ENCODE measurements at places on chromosomes 2 and 18.

DNA sequence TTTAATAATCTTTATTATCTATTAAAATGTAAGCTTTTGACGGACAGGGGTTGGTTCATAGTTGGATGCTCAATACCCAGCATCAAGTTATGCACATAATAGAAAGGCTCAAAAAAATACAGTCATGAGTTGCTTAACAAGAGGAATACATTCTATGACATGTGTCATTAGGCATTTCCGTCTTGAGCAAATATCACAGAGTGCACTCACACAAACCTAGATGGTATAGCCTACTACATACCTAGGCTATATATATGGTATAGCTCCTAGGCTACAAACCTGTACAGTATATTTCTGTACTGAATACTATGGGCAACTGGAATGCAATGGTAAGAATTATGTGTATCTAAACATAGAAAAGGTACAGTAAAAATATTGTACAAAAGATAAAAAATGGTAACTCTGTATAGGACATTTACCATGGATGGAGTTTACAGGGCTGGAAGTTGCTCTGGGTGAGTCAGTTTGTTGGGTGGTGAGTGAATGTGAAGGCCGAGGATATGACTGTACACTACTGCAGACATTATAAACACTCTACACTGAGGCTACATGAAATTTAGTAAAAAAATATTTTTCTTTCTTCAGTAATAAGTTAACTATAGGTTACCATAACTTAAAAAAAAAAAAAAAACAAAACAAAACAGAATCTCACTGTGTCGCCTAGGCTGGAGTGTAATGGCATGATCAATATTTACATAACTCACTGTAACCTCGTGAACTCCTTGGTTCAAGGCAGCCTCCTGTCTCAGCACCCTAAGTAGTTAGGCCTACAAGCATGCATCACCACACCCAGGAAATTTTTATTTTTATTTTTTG lies 201.2 kb downstream of the NBAS start:
- no peak for DNase-seq

GRCh38 chr18:44679056-44679913 lies 1.4 kb upstream of the SETBP1 start:
- DNase-seq = peak; percentile 86

GRCh38 chr2:144642131-144642530 lies 122.2 kb upstream of the ZEB2 start:
- DNase-seq = no peak

GRCh38 chr2:21072477-21073242 lies 28.8 kb upstream of the APOB start:
- DNase-seq = no peak

DNA sequence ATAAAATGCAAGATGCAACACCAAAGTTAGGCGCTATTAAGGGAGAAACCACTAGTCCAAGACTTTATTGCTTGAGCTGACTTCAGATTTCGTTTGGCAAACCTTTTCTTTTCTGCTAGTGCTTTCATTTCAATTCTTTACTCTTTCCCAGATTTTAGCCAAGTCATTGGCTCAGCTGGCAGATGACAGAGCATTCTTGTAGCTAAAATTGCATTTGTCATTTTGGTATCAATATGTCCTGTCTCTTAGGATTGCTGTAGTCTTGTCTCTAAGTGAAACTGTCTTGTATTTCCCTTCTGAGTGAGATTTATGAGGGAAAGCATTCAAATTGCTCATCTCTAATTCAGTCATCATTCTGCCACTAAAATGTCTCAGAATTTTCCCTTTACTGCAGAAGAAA lies 335.1 kb downstream of the METTL4 start:
- no peak for DNase-seq

- no peak for DNase-seq
These were observed 6.0 kb upstream of the ARL4C start for GRCh38 chr2:234502919-234503285.

DNA sequence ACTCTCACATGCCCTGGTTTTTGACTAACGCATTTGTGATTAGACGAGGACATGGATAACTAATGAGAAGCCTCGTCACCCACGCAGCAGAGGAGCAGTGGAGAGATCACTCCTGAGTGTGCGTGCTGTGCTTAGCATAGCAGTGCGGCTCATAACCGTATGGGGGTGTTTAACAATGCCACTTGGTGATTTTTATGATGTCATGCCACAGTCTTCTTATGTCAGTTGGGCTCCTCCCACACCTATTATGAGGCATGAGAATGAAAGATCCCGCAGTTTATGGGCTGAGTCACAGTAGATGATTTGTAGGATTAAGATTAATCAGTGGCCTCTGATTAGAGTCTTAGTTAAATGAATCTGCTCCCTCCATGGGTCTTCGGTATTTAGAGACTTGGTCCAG lies 2.5 kb upstream of the SMIM21 start:
- no peak for DNase-seq

DNA sequence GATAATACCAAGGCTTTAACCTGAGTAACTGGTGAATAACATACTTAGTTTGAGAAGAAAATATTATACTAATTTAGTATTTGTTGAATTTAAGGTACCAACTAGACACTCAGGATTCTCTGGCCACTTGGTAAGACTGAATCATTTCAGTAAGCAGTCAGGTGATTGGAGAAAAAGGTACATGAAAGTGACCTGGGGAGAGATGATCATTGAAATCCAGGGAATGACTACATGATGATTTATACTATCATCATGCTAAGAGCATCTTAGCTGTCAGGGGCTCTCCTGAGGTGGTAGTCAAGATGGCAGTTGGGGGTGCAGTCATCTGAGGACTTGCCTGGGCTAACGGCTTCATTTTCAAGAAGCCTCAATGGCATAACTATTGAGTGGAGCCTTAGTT lies 571.2 kb upstream of the ACVR2A start:
- DNase-seq = no peak

DNA sequence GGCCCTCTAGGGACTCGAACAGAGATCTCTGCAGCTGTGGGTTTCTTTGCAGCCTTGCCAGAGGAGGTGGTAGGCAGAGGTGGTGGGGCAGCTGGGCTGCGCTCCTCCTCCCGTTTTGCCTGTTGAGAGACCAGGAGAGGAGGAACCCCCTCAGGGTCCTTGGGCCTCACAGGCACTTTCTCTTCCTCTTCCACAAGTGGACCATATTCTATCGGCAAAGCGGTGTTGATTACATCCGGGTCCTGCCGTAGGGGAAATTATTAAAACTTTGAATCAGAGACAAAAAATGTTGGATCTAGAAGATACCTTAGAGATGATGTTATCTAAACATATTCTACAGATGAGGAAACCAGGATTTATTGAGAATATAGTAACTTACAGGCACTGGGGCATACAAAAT lies 78.5 kb downstream of the CLIP4 start:
- DNase-seq = no peak

DNA sequence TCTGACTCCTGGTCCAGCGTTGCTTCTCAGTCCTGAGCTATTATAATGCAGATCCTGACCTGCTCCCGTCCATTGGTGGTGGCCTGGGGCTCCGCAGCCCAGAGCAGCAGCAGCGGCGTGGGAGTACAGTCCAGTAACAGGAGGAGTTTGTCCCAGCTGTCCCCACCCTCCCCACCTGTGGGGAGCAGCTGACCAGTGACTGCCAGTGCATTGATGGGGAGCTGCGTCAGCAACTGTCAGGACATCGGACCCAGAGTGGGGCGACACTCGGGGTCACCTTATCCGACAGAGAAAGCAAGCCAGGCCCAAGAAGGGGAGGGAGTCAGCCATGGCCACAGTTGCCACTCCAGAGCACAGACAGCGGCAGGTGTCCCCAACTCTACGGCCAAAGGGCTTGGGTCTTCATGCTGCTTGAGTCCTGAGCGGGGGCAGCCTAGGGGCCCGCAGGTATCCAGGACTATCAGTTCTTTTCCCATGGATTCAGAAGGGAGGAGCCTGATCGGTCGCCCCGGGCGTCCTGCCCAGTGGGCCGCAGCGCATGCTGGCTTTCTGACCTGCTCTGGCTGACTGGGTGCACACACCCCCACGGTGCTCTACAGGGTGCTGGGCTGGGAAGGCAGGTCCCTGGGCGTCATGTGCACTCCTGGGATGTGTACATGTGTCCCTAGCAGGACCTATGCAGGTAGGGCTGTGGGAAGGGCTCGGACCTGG lies 29.7 kb downstream of the DNMT3A start:
- no peak for DNase-seq

- DNase-seq = no peak
These were observed 17.0 kb downstream of the MBOAT2 start for GRCh38 chr2:8986327-8986976.

DNA sequence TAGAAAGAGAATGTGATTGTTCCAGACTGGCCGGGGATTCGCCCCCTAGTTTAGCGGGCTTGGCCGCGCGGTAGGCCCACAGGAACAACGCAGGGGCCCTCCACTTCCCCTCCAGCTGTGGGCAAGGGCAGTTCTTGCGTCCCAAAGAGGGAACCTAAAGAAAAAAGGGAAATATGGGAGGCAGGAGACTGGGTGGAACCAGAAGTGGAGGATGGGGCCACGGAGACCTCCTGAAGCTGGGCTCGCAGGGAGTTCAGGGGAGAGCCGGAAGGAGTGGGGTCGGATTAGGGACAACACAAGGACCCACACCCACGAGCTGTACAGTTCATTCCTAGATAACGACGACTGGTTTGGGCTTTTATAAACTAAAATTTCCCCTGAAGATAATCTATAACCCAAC lies 18.2 kb downstream of the GNLY start:
- no peak for DNase-seq

- DNase-seq = peak; percentile 34
These were observed 38.4 kb upstream of the MRPL19 start for GRCh38 chr2:75607988-75608683.

DNA sequence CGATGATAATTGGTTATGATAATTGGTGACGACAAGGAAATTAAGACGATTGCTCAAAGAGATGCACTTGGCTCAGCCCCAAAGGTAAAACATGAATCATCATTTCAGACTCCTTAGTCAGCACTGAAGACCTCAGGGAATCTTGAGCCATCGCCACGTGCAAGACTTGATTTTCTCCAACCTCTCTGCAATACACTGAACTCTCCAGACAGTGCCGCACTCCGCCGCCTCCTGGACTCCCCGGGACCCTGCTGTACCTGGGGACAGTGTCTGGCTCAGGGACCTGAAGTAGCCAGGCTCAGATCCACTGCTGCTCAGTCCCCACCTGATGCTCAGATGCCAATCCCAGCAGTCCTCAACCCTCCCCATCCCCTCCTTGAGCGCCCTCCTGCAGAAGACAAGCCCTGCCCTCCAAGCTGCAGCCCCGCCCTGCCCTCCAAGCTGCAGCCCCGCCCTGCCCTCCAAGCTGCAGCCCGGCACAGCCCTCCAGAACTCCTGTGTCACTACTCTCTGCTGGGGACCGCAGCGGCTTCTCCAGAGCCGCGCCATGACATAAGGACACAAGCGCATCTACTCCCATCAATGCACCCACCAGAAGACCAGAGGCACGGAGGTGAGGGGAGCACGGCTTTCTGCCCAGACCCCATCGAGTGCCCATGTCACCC lies 1.1 kb downstream of the TMEM18 start:
- no peak for DNase-seq

DNA sequence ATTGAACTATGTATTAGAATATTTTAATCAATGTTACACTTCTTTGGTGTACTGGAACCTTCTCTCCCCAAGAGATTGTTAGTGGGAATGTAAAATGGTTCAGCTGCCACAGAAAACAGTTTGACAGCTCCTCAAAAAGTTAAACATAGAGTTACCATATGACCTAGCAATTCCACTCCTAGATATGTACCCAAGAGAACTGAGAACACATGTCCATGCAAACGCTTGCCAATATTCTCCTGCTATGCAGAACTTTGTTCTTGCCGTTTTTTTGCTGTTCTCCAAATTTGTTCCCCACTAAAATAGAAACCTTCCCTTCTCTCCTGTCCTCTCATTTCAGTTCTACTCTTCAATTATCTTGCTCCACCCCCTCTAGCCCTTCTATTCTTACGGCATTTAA lies 87.6 kb downstream of the PTPN2 start:
- no peak for DNase-seq

GRCh38 chr2:102975996-102976975 lies 214.5 kb downstream of the TMEM182 start:
- DNase-seq = peak; percentile 32

DNA sequence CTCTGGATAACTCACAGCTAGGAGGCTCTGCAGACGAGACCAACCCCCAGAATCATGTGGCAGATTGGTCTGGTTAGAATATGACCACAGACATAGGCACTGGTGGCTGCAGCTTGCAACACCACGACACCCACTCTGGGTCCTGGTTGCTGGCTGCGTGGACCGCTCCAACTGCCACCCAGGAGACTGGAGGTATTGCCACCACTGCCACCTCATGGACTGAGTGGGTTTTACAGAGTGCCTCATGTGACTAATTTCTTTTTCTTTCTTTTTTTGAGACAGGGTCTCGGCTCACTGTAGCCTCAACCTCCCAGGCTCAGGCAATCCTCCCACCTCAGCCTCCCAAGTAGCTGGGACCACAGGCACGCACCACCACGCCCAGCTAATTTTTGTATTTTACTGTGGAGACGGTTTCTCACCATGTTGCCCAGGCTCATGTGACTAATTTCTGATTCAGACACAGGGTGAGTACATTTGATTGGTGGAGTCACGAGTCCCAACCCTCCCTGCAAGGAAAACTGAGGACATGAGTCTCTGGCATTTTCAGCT lies 29.9 kb upstream of the NT5DC4 start:
- DNase-seq = no peak

- DNase-seq = no peak
These were observed 146.4 kb upstream of the SPATS2L start for GRCh38 chr2:200159829-200160781.

- no peak for DNase-seq
These were observed 213.6 kb downstream of the GLI2 start for GRCh38 chr2:120949027-120949956.

DNA sequence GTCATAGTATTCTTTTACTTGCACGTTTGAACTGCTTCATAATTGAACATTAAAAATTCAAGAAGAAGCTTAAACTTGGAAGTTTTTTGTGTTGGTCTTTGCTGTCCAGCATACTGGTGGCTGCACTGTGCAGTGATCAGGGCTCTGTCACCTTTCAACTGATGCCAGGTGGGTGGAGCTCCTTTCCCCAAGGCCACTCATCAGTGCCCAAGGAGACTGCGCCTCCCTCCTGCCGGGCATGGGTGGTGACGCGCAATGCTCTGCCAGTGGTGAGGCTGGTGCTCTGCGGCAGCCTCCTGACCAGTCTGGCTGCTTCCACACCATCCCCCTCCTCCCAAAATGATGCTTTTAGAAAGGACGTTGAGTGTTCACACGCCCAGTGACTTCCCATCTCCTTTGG lies 16.0 kb upstream of the LDLRAD4 start:
- no peak for DNase-seq

DNA sequence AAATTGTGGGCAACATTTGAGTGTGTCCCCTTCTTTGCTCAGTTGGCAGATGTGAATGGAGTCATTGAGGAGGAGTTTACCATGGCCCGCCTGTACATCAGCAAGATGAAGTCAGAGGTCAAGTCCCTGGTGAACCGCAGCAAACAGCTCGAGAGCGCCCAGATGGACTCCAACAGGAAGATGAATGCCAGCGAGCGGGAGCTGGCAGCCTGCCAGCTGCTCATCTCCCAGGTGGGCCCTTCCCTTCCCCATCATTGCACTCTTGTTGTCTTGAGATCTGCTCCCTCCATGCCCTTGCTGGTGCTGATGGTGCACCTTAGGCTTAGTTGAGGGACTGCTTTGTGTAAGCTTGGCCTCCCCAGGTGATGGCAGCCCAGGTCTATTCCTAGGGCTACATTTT lies 47.5 kb upstream of the LYPD6B start:
- DNase-seq = no peak

- DNase-seq = no peak
These were observed 122.8 kb downstream of the TMEM200C start for GRCh38 chr18:5772306-5773105.
